ENCODE measurements at places on chromosomes 12 and 14.

GRCh38 chr14:20632448-20632830, 9.1 kb downstream of the OR6S1 start:
- DNase-seq, result no peak

- no peak for DNase-seq
Observed at GRCh38 chr12:78470354-78471195, 394.0 kb upstream of the SYT1 start.

GRCh38 chr14:47039336-47039735, 387.8 kb upstream of the RPL10L start:
- no peak for DNase-seq

DNA sequence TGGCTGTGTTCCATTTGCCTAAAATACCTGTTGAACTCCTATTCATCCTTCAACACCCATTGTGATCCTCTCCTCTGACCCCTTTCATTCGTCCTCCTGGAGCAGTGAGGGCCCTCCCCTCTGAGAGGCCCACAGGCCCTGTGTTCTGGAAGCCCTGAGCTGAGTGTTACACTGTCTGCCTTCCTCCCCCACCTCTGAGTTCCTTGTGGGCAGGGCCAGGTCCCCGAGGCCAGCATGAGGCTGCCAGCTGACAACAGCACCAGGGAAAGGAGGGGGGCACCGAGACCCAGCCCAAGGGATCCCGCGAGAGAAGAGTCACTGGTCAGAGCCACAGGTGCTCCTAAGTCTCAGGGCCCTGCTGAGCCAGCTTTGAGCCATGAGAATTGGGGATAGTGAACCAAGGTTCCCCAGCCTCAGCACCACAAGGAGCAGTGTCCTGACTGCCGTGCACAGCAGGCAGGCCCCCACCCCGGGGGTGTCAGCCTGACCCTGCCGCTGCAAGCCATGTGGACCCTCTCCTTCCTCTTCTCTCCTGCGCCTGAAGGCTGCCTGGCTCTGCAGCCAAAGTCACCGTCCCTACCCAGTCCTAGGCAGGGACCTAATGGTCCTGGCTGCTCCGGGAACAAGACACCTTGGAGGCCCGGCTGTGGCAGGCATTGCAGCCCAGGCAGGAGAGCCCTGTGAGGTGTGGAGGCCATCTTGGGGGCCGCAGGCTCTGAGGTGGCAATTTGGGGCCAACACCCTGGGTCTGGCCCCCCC, 52.5 kb downstream of the BEGAIN start:
- DNase-seq, result no peak

DNA sequence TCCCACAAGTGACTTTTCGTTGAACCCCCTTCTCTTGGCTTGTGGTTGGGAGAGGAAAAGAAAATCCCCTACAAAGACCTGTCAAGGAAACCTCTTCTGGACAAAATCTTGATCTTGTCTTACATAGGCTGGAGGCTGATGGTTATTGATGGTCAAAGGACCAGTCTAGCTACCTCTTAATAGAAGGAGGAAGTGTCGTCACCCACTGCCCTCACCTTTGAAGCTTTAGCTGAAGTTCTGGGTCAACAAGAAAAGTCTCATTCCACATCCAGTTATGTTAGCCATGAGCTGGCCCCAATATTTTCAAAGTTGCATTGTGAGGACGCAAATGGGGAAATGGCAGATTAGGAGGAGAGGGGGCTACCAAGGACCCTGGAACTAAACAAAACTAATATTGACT, 6.2 kb upstream of the KSR2 start:
- no peak for DNase-seq

- DNase-seq, result no peak
Observed at GRCh38 chr14:103347091-103347815, 13.2 kb downstream of the EIF5 start.

DNA sequence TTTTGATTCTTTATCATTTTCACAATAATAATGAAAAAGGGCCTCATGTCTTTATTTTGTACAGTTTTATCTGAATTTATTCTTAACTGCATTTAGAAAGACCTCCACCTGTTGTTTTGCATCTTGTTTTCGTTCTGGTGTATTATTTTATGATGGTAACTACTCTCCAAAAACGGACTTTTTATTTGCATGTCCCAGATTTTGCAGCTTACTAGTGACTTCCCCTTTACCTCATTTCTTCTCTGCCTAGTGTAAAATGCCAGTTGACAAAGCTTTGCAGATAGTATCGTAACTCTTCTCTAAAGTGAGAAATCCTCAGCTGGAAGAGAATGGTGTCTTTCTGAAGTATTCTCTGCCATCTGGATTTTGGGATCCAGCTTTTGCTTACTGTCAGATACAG, 17.2 kb downstream of the PEX5 start:
- DNase-seq, result no peak

GRCh38 chr12:31412292-31412801, 86.4 kb upstream of the SINHCAF start:
- DNase-seq, result no peak

DNA sequence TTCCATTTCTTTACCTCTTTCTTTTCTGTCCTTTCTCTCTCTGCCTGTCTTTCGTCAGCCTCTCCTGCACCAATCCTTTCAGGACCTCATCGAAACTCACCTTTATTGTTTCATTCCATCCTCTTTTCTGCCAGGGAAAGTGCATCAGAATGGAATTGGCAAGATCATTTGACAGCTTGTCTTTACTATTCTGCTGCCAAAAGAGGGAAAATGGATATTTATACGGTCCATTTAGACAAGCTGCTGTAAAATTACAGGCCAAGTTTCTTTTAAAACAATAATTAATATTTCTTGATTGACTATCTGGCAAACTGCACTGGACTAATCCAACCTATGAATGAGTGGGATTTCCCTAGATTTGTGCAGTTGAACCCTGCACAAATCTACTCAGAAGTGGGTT, 7.6 kb upstream of the SRGAP1 start:
- DNase-seq, result no peak

- peak; percentile 74 for DNase-seq
Observed at GRCh38 chr14:68911594-68912227, 67.4 kb downstream of the ACTN1 start.

DNA sequence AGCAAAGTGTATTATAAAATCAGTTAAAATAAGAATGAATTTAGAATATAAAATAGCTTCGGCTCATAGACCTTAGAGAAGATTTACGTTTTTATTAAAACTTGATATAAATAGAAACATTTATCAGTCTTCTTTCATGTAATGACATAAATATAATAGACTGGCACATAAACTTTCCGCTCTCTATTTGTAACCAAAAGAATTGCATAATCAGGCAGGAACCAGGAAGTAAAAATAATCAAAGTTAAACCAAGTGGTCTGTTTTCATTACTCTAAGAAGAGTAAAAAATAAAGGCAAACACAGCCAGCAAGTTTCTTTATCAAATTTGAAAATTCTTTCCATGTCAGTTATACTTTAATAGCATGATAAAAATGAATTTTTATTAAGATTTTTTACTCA, 46.3 kb upstream of the ATP2A2 start:
- no peak for DNase-seq

- DNase-seq, result no peak
Observed at GRCh38 chr14:77212943-77213678, 31.5 kb downstream of the TMEM63C start.

DNA sequence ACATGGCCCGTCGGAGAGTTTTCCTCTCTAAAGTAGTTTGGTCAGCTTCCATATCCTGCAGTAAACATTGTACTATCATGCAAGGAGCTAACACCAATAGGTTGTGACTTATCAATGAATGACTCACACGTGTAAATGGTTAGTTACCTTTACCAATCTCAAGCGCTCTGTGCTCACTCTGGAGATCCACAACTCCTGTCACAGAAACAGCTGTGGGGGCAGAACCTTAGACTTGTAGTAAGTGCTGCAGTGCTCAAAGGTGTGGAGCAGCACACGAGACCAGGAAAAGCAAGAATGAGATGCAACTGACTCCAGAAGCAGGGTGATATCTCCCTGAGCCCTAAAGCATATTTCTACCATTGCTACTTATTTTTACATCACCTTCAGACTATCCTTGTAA, 73.7 kb upstream of the KCNJ8 start:
- DNase-seq, result no peak

- DNase-seq, result no peak
Observed at GRCh38 chr12:57063991-57064685, 14.2 kb upstream of the MYO1A start.

GRCh38 chr14:47102472-47102871, 450.9 kb upstream of the RPL10L start:
- no peak for DNase-seq

- DNase-seq, result no peak
Observed at GRCh38 chr14:89700801-89701200, 253.7 kb downstream of the EFCAB11 start.

DNA sequence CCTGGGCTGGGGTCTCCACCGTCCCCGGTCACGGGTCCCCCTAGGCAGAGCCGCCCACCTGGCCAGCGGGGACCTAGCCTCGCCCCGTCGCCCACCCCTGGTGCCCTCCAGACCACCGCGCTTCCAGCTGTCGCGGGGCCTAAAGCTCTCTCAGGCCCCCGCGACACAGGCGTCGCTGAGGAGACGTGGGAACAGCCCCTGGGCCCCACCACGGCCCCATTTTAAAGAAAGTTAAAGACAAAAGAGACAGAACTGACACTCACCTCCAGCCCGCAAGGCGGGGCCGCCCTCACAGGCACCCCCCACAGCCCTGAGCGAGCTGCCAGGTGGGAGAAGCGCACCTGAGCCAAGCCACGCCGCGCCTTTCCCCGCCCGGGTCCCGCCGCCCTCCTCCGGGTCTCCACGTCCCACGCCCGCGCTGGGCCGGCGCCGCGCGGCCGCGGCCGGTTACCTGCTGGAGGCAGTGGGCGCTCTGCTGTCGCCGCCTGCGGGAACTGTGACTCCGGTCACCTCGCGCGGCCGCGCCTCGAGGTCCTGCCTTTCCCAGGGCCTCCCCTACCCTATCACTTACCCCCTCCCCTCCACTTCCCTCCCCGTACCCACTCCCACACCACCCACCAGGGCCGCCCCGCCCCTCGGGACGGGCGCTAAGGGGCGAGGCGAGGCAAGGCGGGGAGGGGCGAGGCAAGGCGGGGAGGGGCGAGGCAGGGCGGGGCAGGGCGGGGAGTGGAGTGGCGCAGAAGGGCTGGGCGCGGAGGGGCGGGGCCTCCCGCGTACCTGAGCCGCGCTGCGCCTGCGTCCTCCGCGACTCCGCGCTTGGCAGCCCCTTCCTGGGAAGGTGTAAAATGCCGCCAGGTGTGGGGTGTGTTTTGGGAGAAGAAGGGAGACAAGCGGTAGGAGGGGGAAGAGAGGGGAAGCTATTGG, 31.2 kb downstream of the TC2N start:
- peak; percentile 67 for DNase-seq

DNA sequence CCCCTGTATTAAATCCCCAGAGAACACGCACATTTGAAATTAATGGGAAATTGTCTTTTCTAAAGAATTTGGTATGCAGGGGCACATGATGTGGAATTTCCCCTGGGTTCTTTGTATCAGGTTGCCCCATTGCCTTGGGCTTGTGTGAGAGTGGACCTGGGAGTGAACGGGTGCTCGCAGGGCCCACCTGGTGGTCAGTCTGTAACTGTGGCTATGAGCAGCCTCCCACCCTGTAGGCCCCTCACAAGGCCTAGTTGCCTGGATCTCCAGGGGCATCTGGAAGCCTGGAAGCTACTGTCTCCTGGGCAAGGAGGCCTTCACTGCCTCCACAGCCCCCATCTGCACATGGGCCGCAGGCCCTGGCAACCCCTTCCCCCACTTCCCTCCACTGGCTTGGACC, 96.7 kb downstream of the SLC25A47 start:
- no peak for DNase-seq

- DNase-seq, result no peak
Observed at GRCh38 chr14:98369344-98369743, 902.7 kb downstream of the BCL11B start.

DNA sequence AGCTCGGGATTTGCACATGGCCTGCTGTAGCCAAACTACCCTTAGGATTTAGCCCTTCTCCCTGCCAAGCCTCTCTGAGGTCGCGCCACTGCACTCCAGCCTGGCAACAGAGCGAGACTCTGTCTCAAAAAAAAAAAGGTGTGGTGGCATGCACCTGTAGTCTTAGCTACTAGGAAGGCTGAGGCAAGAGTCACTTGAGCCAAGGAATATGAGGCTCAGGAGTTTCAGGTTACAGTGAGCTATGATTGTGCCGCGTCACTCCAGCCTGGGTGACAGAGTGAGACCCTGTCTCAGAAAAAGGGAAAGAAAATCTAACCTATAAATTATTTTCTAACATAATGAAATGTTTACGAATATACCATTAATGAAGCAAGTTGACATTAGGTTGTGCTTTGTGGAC, 29.7 kb downstream of the ESRRB start:
- no peak for DNase-seq

GRCh38 chr12:12990700-12991468, 9.2 kb downstream of the HEBP1 start:
- no peak for DNase-seq

- DNase-seq, result no peak
Observed at GRCh38 chr12:49292729-49293055, 2.3 kb upstream of the PRPH start.

- no peak for DNase-seq
Observed at GRCh38 chr14:58085877-58086276, 66.1 kb downstream of the ARMH4 start.

DNA sequence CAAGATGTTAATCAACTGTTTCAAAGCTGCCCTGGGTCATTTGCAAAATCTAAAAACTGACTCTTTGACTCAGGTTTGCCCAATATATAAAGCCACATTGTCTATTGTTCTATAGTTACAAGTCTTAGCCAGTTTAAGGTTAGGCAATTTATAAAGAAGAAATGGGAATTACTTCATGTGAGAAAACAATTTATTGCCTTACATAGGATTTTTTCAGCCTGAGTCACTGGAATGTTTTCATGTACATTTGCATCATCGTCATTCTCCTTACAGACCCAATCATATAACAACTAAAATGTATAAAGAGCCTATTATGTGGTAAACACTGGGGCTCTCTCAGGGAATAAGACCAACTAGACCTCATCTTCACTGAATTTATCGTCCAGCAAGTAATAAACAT, 100.3 kb upstream of the PLEKHG7 start:
- DNase-seq, result no peak

DNA sequence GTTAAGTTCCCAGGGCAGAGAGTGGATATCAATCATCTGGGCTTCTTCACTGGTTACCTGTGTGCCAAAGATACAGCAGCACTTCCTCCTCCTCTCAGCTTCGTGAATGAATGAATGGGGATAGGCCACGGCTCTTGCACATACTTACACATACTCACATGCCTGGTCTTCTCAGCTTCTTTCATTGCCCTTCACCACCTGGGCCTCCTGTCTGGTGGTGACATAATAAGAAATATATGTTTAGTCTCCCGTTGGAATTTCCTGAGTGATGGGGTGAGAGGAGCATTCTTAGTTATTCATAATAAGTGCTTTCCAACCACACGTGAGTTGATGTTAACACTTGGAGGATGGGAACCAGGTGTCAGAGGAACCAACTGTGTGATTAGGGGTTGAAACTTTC, 268.1 kb upstream of the RMST start:
- DNase-seq, result no peak
